Activated naive CD8-positive, alpha-beta T cell treated with anti-CD3 and anti-CD28 coated beads for 36 hours (primary cell): ENCODE measurements at places on chromosomes 11 and 22. TPM values are rescaled to one million over a fixed set of nuclear protein-coding genes. Genes with fewer than 3 reads are reported as not detected.
A peak's percentile ranks its signal among the peaks of the same experiment; 100 is the strongest.

DNA sequence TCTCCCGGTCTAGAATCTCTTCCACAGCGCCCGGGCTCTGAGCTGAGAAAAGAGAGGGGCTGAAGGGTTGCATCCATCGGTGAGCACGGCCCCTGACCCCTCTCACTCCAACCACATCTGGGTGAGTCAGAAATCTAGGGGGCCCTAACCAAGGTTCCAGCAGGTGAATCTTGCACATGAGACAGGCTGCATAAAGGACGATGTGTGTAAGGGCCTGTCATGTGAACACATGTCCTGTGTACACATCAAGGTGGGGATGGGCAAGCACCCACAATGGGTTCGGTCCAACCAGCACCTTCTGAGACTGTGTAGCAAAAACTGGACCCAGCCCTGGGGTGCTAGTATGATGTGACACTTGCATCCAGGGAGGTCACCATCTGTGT is 1.2 kb downstream of the BET1L start:
- no peak for DNase-seq
- peak overlapping the region; percentile 99 for H3K4me3 ChIP-seq
- no peaks in the 10 kb centered on the region for H3K27me3 ChIP-seq
- peaks cover 35% of the 10 kb centered on the region for H3K36me3 ChIP-seq
- H3K4me1 ChIP-seq, result peaks cover 51% of the 10 kb centered on the region

The C11orf86 gene
- total RNA-seq, result not detected

The BIRC3 gene
- total RNA-seq, result 79.9 TPM

- no peak for DNase-seq
- H3K27ac ChIP-seq, result no peak overlapping the region
- no peaks in the 10 kb centered on the region for H3K36me3 ChIP-seq
- no peak overlapping the region for H3K4me3 ChIP-seq
- no peaks in the 10 kb centered on the region for H3K4me1 ChIP-seq
Measured at GRCh38 chr11:31882951-31883392, 71.8 kb upstream of the PAX6 start.

DNA sequence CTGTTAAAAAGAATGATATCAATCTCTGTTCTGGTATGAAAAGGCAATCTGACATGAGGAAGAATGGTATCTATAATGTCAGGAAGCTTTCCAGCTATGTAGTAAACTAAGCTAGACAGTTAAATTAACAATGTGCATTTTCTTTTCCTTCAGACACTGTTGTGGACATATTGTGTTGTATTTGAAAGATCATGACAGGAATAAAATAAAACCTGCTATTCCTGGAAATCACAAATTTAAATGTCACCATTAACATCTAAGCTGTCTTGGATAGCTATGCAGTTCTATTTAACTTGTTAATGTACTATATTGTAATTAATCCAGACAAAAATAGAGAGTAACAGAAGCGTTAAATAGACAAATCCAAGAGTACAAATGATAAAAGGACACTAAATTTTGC is 297.4 kb upstream of the LUZP2 start:
- no peak overlapping the region for H3K4me3 ChIP-seq
- no peak for DNase-seq
- no peak overlapping the region for H3K27ac ChIP-seq
- no peaks in the 10 kb centered on the region for H3K4me1 ChIP-seq

The POLR2F gene
- total RNA-seq, result 131 TPM

GRCh38 chr11:115912484-115912945 is 408.3 kb upstream of the CADM1 start:
- H3K36me3 ChIP-seq, result no peaks in the 10 kb centered on the region
- peaks cover 11% of the 10 kb centered on the region for H3K27me3 ChIP-seq
- H3K4me3 ChIP-seq, result no peak overlapping the region
- no peak for DNase-seq
- no peak overlapping the region for H3K27ac ChIP-seq
